Stimulated activated CD8-positive, alpha-beta memory T cell treated with anti-CD3 and anti-CD28 coated beads, Interleukin-4, amount 100 ng/mL, for 4 hours (primary cell): ENCODE measurements at places on chromosomes 1 and 21.
A peak's percentile ranks its signal among the peaks of the same experiment; 100 is the strongest.

- DNase-seq = no peak
Measured at GRCh38 chr1:209554761-209555611, 28.5 kb upstream of the CAMK1G start.

DNA sequence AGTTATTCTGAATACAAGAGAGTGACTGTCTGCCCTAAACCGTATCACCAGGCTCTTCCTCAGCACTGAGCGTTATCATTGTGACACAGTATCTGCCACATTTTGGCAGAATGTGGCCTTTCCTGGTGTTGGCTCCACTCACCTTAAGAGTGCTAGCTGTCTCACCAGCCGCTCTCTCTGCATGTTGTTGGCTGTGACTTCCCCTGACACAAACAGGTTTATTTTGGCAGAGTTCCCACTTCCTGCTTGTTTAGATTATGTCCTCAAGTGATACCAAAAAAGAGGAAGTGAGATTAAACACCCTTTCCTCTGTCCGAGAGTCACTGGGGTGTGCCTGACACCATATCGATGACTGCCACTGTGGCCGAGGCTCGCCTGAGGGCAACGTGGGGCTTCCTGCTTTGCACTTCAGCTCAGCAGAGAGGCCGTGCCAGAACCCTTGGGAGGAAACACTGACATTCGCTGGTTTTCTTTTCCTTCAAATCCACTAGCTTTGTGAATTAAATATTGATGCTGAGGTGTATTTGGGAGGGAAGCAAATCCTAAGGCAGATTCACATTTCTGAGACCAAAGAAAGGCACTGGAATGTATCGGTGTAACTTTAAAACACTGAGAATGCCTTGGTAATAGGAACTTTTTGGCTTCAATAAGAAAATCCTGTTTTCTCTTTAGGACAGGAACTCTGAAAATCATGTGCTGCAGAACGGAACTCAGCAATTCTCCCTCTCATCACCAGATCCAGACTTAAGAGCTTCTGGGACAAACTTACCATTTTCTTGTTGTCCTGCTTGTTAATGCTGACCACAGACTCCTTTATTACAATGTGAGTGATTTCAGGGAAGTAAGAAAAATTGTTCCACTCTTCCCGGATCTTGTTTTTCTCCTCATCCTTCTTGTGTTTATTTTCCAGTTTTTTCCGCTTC, 102.1 kb downstream of the JAK1 start:
- DNase-seq = no peak

GRCh38 chr1:4977701-4978100, 323.3 kb downstream of the AJAP1 start:
- no peak for DNase-seq

GRCh38 chr21:42593007-42593814, 60.2 kb upstream of the PDE9A start:
- DNase-seq = peak; percentile 33

DNA sequence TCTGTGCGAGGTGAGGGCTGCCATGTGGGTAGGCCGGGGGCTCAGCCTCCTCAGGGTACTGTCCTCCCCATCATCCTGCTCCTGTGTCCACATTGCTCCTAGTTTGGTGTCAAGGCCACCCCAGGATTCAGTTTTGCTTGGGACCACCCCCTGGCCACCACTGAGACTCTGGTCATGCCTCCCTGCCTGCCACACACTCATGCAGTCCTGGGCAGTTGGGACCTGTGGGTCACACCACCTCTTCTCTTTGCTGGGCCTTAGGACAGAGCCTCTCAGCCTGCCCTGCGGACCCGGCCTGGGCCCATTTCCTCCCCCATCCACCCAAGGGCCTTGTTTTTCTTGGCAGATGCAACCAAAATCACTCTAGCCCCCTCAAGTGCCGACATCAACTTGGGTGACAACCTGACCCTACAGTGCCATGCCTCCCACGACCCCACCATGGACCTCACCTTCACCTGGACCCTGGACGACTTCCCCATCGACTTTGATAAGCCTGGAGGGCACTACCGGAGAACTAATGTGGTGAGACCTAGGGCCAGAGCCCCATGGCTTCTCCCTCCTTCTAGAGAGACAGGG, 19.4 kb downstream of the TMEM81 start:
- no peak for DNase-seq

GRCh38 chr1:159933347-159933746, 8.0 kb upstream of the TAGLN2 start:
- DNase-seq = no peak

GRCh38 chr1:17052641-17053040, 1.2 kb downstream of the SDHB start:
- no peak for DNase-seq

GRCh38 chr1:61645476-61645875, 79.5 kb downstream of the TM2D1 start:
- DNase-seq = no peak

DNA sequence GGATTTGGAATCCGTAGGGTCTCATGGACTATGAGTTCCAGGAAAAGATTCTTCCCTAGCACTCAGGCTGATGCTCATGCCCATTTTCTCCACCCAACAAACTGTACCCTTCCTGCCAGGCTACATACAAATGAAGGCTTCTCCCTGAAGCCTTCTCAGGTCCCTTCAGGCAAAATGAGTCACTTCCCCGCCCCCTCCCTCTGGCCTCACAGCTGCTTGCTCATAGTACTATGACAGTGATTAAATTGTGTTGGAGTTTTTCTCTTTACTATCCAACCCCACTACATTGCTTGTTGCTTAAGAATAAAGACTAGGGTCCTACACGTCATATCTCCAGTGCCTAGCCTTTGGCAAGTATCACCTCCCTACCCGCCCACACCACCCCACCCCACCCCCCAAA, 207.6 kb upstream of the NFIA start:
- DNase-seq = no peak

DNA sequence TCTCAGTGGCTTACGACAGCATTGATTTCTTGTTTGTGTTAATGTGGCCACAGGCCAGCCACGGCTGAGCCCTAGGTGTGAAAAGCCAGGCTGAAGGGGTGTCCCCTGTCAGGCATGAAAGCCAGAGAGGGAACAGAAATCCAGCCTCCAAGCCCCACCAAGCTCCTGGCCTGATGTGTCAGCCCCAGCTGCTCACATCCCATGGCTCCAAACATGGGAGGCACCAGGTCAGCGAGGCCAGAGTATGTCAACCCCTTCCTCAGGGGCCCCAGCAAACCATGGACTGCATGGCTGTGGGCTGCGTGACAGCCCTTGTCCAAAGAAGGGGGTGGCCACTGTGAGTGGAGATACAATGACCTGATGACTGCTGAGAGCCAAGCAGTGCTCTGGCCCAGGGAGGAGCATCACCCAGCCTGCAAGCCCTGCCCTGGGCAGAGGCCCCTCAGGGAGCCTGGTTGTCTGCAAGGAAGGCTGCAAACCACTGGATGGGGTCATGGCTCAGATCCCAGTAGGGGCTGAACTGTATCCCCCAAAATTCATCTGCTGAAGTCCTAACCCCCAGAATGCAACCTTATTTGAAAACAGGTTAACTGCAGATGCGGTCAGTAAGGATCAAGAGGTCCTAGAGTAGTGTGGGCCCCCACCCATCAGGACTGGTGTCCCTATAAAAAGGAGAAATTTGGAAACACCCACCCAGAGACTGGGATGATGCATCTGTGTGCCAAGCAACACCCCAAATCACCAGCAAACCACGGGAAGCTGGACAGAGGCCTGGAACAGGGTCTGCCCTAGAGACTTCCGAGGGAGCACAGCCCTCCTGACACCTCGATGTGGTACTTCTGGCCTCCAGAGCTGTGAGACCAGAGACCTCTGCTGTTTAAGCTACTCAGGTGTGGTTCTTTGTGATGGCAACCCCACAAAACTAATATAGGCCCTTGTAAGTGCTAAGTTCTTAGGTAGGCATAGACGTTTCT, 3.3 kb upstream of the MX2 start:
- no peak for DNase-seq

- DNase-seq = peak; percentile 72
Measured at GRCh38 chr1:40450495-40451237, 390 bp downstream of the ZFP69B start.

DNA sequence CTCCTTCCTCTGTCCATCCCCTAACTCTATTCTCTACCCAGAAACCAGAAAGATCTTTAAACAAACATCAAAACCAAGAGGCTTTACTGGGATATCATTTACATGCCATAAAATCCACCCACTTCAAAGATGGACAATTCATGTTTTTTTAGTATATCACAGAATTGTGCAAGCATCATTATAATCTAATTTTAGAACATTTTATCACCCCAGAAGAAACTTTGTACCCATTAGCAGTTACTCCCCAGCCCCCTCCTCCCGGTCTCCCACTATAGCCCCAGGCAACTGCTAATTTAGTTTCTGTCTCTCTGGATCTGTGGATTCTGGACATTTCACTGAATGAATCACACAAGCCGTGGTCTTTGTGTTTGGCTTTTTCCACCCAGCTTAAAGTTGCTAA, 4.8 kb upstream of the SELENON start:
- DNase-seq = no peak

DNA sequence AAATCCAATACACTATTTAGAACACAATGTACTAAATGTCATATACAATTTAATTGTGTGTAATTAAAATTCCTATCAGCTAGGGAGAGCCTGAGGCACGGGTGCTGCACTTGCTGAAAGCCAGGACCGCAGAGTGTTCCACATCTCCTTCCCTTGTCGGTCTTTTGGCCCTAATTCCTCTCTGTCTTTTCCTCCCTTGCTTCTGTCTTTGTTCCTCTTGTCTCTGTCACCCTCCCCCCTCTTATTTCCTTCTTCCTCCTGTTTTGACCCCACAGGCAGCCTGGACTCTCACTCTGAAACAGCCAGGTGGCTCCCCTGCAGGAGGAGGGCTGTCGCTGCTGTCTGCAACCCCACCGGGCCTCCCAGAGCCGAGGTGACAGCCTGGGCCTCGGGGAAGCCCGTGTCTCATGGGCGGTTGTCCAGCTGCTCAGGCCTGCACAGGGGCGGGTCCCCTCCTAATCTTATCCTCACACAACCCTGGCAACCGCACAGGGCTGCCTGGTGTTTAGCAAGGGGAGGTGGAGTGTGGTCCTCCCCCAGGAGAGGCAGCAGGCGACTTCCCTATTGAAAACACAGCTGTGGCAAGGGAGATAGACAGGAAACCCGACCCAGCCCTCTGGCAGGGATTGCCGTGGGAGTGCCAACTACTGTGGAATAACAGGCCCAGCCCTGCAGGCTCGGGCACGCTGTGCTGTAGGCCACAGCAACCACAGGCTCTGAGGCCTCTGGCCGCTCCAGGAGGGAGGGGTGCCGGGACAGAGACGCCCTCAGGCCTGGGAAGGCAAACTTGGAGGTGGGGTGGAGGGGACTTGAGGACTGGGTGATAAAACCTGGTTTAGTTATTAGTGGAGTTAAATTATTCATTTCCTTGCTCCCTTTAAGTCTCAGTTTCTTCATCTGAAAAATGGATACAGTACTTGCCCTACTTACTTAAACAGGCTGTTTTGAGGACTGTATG, 68.8 kb upstream of the WDR26 start:
- no peak for DNase-seq

- DNase-seq = no peak
Measured at GRCh38 chr21:42147386-42148020, 71.4 kb upstream of the ABCG1 start.

DNA sequence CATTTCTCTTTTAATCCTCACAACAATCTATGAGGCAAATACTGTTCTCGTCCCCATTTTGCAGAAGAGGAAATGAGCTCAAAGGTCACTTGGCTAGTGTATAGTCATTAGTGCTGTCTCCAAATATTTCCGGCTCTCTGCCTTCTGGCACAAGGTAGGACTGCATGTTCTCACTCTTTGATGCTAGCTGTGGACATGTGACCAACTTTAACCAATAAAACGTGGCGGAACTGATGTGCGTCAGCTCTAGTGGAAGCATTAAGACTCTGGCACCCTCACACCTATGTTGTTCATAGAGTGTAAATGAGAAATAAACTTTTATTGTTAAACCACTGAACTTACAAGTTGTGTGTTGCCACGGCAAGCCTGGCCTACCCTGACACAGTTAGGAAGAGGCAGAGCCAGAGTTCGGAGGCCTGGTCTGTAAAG, 5.0 kb upstream of the KIF21B start:
- no peak for DNase-seq

GRCh38 chr1:65072845-65073244, 75.2 kb upstream of the AK4 start:
- DNase-seq = no peak
